ENCODE measurements at places on chromosomes 5 and 9. TPM values are rescaled to one million over a fixed set of nuclear protein-coding genes. Genes with fewer than 3 reads are reported as not detected.

GRCh38 chr5:151696470-151697061, 9.9 kb upstream of the SPARC start:
- H3K27ac ChIP-seq, result no peak overlapping the region
- DNase-seq, result no peak
- H3K4me1 ChIP-seq, result no peaks in the 10 kb centered on the region
- no peaks in the 10 kb centered on the region for H3K27me3 ChIP-seq

AMACR gene
- total RNA-seq, result 5.2 TPM

PCDHA1 gene
- not detected for total RNA-seq

SLC36A2 gene
- not detected for total RNA-seq

TAF1L gene
- 0.06 TPM for total RNA-seq

PCA3 gene
- not detected for total RNA-seq
